HEK293T (cell line): ENCODE measurements at places on chromosomes 1 and 21.

DNA sequence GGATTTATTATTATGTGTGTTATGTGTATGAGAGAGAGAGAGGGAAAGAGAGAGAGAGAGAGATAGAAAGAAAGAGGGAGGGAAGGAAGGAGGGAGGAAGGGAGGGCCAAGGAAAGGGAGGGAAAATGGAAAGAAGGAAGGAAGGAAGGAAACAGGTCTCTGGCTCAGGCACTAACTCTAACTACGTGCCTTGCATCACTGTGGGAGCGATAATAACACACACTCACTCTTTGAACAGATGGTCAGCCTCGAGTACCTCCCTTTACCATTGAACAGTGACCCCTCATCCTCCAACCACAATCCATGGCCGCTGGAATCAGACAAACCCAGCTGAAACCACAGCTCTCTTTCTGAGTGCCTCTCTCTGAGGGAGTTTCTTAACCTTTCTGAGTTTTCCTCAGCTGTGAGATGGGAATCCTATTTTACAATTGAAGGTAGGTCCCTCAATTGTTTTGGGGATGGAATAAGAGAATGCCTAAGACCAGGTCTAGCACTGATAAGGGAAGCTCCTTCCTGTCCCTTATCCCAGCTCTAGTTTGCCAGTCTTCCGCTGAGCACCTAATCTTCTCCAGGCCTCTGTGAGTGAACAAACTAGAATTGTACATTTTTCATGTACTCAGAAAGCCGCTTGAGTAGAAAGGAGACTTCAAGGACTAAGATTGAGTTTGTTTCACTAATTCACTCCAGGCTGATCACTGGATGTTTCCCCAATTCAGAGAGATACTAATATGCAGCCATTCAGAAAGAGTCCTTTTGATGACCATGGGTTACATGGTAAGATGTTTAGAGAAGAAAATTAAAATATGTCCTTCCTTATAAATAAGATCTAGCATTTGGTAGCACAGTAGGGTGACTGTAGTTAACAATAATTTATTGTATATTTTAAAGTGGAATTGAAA, 62.8 kb downstream of the IRF2BP2 start:
- DNase-seq: no peak

DNA sequence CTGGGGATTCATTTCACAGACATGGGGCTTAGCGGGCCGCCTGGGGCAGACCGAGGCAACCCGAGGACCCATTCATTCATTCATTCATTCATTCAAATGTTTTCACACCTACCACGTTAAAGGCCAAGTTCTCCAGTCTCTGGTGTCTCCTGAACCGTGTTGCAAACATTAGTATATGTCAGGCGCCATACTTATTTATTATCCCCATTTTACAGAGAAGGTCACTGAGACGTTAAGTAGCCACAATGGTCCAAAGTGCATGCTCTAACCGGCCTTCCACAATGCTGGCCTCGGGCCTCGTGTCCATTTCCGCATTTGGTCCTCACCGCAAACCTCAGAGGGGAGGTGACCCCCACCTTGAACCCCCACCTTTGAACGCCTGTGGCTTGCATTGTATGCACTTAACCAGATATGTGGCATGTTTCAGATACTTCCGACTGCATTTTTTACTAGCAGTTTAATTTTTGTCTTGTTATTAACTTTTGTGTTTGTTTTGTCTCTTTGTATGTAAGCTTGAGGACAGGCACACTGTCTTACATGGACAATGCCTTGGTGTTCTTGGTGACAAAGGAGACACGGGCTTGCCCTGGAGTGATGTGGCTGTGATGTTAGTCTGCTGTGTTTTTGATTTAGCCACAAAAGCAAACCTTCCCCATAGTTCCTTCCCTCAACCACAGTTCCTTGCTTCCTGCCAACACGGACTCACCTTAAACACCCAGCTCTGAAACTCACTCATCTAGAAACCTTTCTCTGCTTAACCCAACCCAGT, 1.2 kb upstream of the IFFO2 start:
- DNase-seq: no peak

GRCh38 chr1:85404408-85404807, 60.6 kb downstream of the DDAH1 start:
- no peak for DNase-seq

DNA sequence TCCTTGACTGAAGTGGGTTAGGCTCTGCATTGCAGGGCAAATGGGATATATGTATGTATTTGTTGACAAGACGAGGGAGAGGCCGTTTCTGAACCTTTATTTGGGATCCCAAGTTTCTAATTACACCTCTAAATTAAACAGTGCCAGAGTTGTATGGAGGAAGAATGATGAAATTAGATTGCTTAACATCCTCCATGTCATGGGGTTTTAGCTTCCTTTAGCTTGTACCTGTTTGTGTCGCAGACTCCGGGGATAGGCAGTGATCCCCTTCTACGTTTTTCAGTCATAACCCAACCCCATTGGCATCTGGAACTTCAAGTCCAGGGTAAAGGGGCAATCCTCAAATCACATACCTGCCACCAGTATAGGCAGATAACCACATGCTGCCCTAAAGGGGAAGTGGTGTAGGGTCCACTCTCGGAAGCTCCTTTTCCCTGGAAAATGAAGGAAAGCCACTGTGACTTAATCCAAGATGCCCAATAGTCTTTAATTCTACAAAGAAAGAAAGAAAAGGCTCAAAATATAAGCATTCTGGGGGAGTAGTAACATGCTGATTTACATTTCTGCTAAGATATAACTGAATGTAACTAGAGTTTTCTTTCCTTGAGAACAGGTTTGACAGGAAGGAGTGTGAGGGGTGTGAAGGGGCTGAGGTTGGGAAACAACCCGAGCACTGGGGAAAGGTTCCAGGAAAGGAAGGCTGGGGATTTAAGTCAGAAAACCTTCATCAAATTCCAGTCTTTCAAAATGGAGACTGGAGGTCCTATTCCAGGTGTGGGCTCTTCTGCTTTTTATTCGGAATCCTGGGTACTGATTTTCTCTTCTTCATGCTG, 77.6 kb downstream of the RGL1 start:
- no peak for DNase-seq

GRCh38 chr1:9711466-9712020, 60.0 kb downstream of the PIK3CD start:
- no peak for DNase-seq

GRCh38 chr1:15866721-15867201, 19.3 kb downstream of the SPEN start:
- no peak for DNase-seq

GRCh38 chr1:221992427-221992826, 250.5 kb upstream of the DUSP10 start:
- no peak for DNase-seq
